Putamen (tissue), 1 donor: ENCODE measurements at places on chromosomes 1 and 21.
A peak's percentile ranks its signal among the peaks of the same experiment; 100 is the strongest.

- DNase-seq = no peak
Observed at GRCh38 chr1:4109628-4109940, 209.5 kb upstream of the C1orf174 start.

DNA sequence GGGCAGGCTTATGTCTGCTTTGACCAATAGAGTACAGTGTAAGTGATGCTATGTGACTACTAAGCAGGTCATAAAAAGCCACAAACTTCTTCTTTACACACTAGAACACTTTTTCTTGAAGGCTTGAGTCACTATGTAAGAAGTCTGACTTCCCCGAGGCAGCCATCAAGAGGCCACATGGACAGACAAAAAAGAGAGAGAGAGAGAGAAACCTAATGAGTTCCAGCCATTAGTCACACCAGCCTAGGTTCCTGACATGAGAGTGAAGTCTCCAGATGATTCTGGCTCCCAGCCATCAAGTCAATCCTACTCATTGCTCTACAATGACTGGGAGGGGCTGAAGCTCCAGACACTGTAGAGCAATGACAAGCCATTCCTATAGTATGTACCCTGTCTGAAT is 101.4 kb downstream of the LHX9 start:
- DNase-seq = no peak

DNA sequence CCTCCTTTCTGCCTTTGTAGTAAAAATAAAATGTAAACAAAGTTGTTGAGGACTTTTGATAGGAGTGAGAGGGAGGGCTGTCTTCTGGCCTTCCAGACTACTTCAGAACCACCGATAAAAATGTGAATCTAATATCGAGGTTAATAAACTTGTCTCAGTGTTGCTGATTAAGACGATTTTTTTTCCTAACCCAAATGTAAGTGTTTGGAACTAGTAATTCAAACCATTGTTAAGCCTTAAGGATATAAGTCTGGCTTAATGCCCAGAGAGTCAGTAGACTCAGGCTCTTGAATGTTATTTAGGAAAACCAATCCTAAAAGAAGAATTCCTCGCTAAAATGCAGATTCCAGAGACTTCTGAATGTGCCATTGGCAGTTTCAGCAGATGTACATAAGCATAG is 356.9 kb downstream of the SIPA1L2 start:
- DNase-seq = no peak

- DNase-seq = no peak
Observed at GRCh38 chr1:147897029-147897752, 5.4 kb upstream of the GJA8 start.

- DNase-seq = no peak
Observed at GRCh38 chr1:44616991-44617702, 57.1 kb downstream of the TMEM53 start.

GRCh38 chr1:242524571-242525359 is at the start of gene PLD5:
TSS of gene PLD5 (minus strand) at chr1:242524697.
- DNase-seq = no peak

- no peak for DNase-seq
Observed at GRCh38 chr1:207648334-207649209, 3.6 kb downstream of the CR1L start.

DNA sequence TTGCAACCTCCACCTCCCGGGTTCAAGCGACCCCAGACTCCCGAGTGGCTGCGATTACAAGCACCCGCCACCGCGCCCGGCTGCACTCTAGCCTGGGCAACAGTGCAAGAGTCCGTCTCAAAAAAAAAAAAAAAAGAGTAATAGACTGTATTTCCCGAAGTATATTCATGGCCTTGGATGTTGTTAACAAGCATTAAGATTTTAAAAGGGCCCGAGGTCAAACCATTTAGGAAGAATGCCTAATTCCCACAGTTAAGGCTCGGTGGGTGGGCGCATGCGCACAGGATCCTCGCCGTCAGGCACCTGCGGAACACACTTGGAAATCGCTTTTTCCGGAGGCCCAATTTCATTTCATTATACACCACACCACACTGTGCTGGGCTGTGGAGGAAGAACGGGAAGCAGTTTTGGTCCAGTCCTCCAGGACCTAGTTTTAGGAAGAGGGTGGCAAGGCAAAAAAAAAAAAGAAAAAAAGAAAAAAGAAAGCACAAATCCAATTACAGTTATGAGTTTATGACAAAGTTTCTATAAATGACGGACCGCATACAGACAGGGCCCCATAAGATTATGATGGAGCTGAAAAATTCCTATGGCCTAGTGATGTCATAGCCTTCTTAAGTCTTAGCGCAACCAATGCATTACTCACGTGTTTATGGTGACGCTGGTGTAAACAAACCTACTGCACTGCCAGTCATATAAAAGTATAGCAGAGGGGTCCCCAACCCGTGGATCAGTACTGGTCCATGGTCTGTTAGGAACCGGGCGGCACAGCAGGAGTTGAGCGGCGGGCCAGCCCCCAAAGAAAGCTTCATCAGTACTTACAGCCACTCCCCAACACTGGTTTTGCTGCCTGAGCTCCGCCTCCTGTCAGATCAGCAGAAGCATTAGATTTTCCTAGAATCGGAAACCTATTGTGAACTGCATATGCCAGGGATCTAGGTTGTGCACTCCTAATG is 38.2 kb downstream of the H3-3A start:
- DNase-seq = no peak

DNA sequence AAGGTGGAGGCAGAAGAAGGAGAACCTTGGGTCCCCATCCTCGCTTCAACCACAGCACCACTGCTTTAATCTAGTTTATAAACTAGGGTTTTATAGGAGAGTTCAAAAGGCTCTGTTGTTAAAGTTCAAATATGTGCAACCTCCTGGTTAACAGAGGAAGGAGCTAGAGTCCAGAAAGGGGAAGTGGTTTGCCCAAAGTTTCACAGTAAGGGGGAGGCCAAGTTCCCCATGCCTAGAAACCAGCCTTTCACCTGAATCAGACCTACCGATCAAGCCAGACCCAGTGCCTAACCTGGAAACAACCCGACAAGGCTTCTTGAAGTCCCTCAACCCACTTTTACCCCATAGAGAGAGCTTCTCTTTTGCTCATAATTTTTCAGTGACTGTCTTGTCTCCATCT is 106.5 kb downstream of the PLPP3 start:
- no peak for DNase-seq

- DNase-seq = peak; percentile 79
Observed at GRCh38 chr1:32818804-32819541, 1.5 kb downstream of the S100PBP start.
